ENCODE measurements at places on chromosomes 2 and 18. TPM values are rescaled to one million over a fixed set of nuclear protein-coding genes. Genes with fewer than 3 reads are reported as not detected.

- H3K27me3 ChIP-seq, result no peaks in the 10 kb centered on the region
- no peak for DNase-seq
- no peaks in the 10 kb centered on the region for H3K36me3 ChIP-seq
- no peaks in the 10 kb centered on the region for H3K4me1 ChIP-seq
- no peak overlapping the region for H3K27ac ChIP-seq
These were observed 15.4 kb upstream of the GULP1 start for GRCh38 chr2:188276255-188276654.

GRCh38 chr2:170086751-170087412 lies 91.1 kb upstream of the MYO3B start:
- no peaks in the 10 kb centered on the region for H3K27me3 ChIP-seq
- H3K36me3 ChIP-seq, result no peaks in the 10 kb centered on the region
- H3K4me1 ChIP-seq, result no peaks in the 10 kb centered on the region
- no peak overlapping the region for H3K4me3 ChIP-seq
- no peak overlapping the region for H3K27ac ChIP-seq
- no peak for DNase-seq

GRCh38 chr18:60145776-60146175 lies 226.8 kb downstream of the MC4R start:
- H3K27ac ChIP-seq, result no peak overlapping the region
- no peak for DNase-seq
- H3K4me3 ChIP-seq, result no peak overlapping the region
- H3K27me3 ChIP-seq, result no peaks in the 10 kb centered on the region
- H3K4me1 ChIP-seq, result no peaks in the 10 kb centered on the region

The ZBTB7C gene
- total RNA-seq, result 0.13 TPM

The CLASP1 gene
- total RNA-seq, result 62.6 TPM

DNA sequence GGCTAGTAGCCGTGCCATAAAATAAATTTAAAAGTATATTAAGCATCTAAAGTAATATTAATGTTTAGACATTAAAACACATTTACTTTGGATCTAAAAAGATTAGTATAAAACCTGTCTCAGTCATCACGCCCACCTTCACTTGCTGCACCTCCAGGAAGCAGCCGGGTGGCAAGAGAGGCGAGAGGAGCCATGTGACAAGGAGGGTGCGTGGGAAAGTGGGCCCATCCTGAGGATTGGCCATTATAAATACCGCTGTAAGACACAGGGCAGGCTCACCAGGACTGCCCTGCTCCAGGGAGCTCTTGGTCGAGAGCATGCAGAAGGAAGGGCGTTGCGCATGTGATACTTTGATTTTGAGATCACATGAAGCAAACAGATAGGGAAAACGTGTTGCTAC lies 34.4 kb upstream of the ALKAL2 start:
- H3K4me1 ChIP-seq, result peaks cover 8% of the 10 kb centered on the region
- H3K36me3 ChIP-seq, result no peaks in the 10 kb centered on the region
- no peak for DNase-seq
- no peaks in the 10 kb centered on the region for H3K27me3 ChIP-seq
- no peak overlapping the region for H3K4me3 ChIP-seq

DNA sequence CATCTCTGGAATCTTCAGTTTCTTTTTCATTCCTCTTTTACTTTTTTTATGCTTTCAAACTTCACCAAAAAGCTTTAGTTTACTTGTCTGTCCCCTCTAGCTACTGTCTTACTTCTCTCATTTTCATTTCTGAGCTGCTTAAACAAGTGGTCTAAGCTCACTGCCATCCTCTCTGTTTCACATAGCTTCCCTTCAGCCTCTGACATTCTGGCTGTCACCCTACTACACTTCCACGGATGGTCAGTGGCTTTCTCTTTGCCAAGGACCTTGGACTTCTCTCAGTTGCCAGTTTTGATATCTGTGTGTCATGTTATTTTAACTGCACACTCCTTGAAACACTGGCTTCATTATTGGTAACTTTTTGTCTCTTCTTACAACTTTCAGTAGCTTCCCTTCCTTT lies 176.1 kb downstream of the IKZF2 start:
- no peaks in the 10 kb centered on the region for H3K36me3 ChIP-seq
- no peak overlapping the region for H3K27ac ChIP-seq
- H3K27me3 ChIP-seq, result no peaks in the 10 kb centered on the region
- H3K4me1 ChIP-seq, result no peaks in the 10 kb centered on the region
- H3K4me3 ChIP-seq, result no peak overlapping the region
- DNase-seq, result no peak

DNA sequence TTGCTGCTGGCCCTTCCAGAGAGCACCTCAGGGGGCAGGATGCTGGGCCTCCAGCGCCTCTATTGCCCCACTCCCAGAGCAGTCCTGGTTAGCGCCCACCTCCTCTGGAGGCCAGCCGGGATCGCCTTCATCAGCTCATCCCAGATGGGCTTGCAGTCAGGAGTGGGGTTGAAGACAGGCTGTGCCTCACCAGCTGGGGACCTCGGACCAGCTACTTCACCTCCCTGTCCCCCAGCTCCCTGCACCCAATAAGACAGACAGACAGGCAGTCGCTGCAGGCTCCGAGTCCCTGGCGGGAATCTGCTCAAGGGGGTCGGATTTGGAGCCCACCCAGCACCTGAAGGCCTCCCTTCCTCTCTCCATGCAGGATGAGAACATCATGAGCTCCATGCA lies 18.9 kb upstream of the FAHD2A start:
- DNase-seq, result no peak
- no peaks in the 10 kb centered on the region for H3K4me1 ChIP-seq
- H3K27ac ChIP-seq, result no peak overlapping the region
- no peaks in the 10 kb centered on the region for H3K36me3 ChIP-seq

DNA sequence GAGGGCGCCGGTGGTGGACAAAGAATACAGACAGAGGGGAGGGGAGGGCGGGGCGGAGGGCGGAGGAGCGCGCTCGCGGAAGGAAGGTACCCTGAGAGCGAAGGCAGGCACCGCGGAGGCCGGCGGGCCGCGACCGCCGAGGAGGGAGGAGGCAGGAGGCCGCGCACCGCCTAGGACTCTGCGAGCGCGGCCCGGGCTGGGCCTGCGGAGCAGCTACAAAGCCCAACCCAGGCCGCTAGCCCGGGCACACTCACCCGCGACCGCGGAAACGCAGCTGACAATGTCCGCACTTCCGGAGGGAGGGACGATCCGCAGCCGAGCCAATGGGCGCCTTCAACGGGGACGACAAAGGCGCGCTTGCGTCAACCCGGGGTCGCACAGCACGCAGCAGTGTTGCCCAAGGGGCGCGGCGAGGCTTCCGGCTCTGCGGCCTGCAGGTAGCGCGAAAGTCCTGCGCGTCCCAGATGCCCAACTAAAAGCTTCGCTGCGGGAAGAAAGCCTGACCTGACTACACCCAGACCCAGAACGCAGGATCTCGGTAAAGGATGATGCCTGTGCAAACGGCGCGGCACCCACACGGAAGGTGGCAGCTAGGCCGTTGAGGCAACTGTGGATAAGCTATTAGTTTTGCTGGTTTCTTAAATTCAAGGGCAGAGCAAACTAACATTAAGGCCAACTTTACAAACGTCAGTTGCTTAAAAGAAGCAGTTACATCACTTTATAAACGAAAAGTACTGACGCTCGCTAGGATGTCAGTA lies at the start of gene C18orf32:
TSS of gene C18orf32 (minus strand) at position 282 of the 758 bp plus-strand sequence. CDS start 3,486 bp downstream, outside the sequence.
- peaks cover 35% of the 10 kb centered on the region for H3K36me3 ChIP-seq
- H3K4me3 ChIP-seq, result peak within 1 kb of the TSS; percentile 75
- DNase-seq, result peak; percentile 90
- no peaks in the 10 kb centered on the region for H3K27me3 ChIP-seq
- peaks cover 52% of the 10 kb centered on the region for H3K4me1 ChIP-seq
- peak within 1 kb of the TSS; percentile 78 for H3K27ac ChIP-seq

The RPRM gene
- total RNA-seq, result not detected

DNA sequence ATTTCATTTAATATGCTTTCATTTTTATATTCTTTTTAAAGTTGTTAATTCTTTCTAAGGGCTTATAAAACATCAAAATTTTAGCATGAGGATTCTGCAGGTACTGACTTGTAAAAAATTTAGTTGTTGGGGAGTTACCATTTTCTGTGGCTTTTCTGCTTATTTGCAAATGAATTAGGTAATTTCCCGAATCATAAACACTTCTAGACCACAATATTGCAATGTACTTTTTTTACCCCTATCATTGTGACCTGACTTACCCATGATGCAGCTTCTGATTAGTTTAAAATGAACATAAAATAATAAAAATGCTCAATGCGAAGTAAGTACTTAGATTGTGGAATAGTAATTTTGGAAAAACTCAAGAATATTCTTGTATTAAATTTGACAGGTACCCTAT lies 11.4 kb downstream of the ARL6IP6 start:
- no peaks in the 10 kb centered on the region for H3K27me3 ChIP-seq
- no peaks in the 10 kb centered on the region for H3K36me3 ChIP-seq
- peaks cover 24% of the 10 kb centered on the region for H3K4me1 ChIP-seq
- H3K27ac ChIP-seq, result no peak overlapping the region
- no peak for DNase-seq

The UGT1A5 gene
- not detected for total RNA-seq

DNA sequence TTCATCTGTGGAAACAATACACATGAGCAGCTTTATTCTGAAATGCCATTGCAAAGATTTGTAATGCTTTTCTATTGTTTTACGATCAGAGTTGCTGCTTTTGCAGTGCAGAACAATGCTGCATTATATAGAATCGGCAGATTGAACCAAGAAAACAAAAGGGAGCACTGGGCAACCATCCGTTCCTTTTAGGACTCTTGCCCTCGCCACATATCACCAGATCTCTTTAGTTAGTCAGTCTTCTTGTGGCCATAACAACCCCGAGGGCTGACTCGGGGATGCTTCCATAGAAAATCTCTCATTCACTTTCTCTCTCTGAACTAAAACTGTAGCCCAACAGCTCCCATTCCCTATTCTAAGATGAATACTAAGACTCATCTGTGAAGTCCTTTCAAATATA lies 340.4 kb downstream of the NRXN1 start:
- H3K36me3 ChIP-seq, result no peaks in the 10 kb centered on the region
- H3K4me3 ChIP-seq, result no peak overlapping the region
- H3K27me3 ChIP-seq, result no peaks in the 10 kb centered on the region
- no peak for DNase-seq
- H3K4me1 ChIP-seq, result no peaks in the 10 kb centered on the region

GRCh38 chr2:45328264-45328870 lies 282.7 kb downstream of the SRBD1 start:
- H3K36me3 ChIP-seq, result no peaks in the 10 kb centered on the region
- H3K4me1 ChIP-seq, result no peaks in the 10 kb centered on the region
- H3K27ac ChIP-seq, result no peak overlapping the region
- H3K27me3 ChIP-seq, result no peaks in the 10 kb centered on the region

DNA sequence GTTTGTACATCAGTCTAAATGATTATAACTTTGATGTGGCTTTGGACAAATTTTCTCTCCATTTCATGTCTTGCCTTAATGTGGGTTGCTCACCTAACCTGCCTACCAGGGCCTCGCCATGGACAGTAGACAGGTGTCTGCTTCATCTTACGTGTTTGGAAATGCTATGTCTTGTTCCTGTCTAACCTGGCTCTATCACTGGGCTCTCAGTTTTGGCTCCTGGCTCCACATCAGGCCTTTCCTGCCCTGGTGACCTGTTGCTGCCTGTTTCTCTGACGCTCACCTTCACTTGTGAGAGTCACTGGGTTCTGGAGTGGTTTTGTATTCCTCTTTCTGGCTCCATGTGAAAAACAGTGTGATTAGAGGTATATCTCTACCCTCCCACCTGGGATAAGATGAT lies 65.9 kb downstream of the PHLPP1 start:
- no peak overlapping the region for H3K27ac ChIP-seq
- H3K36me3 ChIP-seq, result no peaks in the 10 kb centered on the region
- DNase-seq, result no peak
- no peaks in the 10 kb centered on the region for H3K27me3 ChIP-seq
- peaks cover 6% of the 10 kb centered on the region for H3K4me1 ChIP-seq

GRCh38 chr2:37324786-37325624 lies at the start of gene PRKD3:
Gene PRKD3 (minus strand): TSS chr2:37324833. CDS start chr2:37316524, 8,309 bp downstream.
- no peaks in the 10 kb centered on the region for H3K36me3 ChIP-seq
- H3K27ac ChIP-seq, result peak within 1 kb of the TSS; percentile 66
- H3K27me3 ChIP-seq, result no peaks in the 10 kb centered on the region
- H3K4me3 ChIP-seq, result peak within 1 kb of the TSS; percentile 70

- H3K27me3 ChIP-seq, result no peaks in the 10 kb centered on the region
- no peak overlapping the region for H3K27ac ChIP-seq
- H3K4me3 ChIP-seq, result no peak overlapping the region
- no peak for DNase-seq
- H3K4me1 ChIP-seq, result peaks cover under 1% of the 10 kb centered on the region
These were observed 5.7 kb upstream of the SPATS2L start for GRCh38 chr2:200300638-200301314.

The BMP10 gene
- not detected for total RNA-seq

The INHA gene
- total RNA-seq, result not detected

GRCh38 chr18:40108596-40108995 lies 1846.4 kb upstream of the PIK3C3 start:
- no peak for DNase-seq
- no peaks in the 10 kb centered on the region for H3K36me3 ChIP-seq
- no peaks in the 10 kb centered on the region for H3K4me1 ChIP-seq
- H3K27me3 ChIP-seq, result no peaks in the 10 kb centered on the region

DNA sequence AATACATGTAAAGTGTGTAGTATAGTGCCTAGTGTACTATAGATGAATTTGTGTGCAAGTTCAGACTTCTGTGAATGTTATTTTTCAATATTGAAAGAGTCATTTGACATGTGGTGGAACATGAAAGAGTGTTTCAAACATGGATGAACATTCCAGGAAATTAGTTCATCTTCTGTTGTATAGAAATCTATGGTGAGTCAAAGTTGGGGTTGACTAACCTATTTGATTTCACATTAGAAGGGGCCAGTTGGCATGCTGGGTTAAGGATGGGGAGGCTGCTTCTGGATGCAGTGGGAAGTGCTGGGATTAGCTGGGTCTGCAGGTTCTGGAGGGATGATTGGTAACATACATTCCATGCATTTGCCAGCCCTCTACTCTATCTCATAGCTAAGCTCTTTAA lies 50.6 kb downstream of the LYPD6B start:
- H3K27me3 ChIP-seq, result no peaks in the 10 kb centered on the region
- H3K4me1 ChIP-seq, result no peaks in the 10 kb centered on the region
- no peak for DNase-seq
- H3K4me3 ChIP-seq, result no peak overlapping the region

GRCh38 chr2:234684466-234684865 lies 187.6 kb upstream of the ARL4C start:
- DNase-seq, result no peak
- H3K4me1 ChIP-seq, result no peaks in the 10 kb centered on the region
- no peak overlapping the region for H3K4me3 ChIP-seq
- H3K36me3 ChIP-seq, result no peaks in the 10 kb centered on the region
- no peak overlapping the region for H3K27ac ChIP-seq
- no peaks in the 10 kb centered on the region for H3K27me3 ChIP-seq

GRCh38 chr2:904246-905024 lies 46.2 kb upstream of the SNTG2 start:
- H3K4me1 ChIP-seq, result no peaks in the 10 kb centered on the region
- no peaks in the 10 kb centered on the region for H3K36me3 ChIP-seq
- no peak for DNase-seq
- no peaks in the 10 kb centered on the region for H3K27me3 ChIP-seq
- H3K27ac ChIP-seq, result no peak overlapping the region
- no peak overlapping the region for H3K4me3 ChIP-seq

- no peak for DNase-seq
- H3K4me1 ChIP-seq, result no peaks in the 10 kb centered on the region
- H3K4me3 ChIP-seq, result no peak overlapping the region
- no peaks in the 10 kb centered on the region for H3K27me3 ChIP-seq
These were observed 1834.1 kb upstream of the CELF4 start for GRCh38 chr18:39399662-39400061.

GRCh38 chr2:168461178-168461941 lies 5.3 kb downstream of the CERS6 start:
- no peak overlapping the region for H3K27ac ChIP-seq
- DNase-seq, result no peak
- H3K36me3 ChIP-seq, result no peaks in the 10 kb centered on the region
- no peak overlapping the region for H3K4me3 ChIP-seq

The FAM237A gene
- total RNA-seq, result not detected

The KCNF1 gene
- not detected for total RNA-seq
